ENCODE measurements at places on chromosomes 16 and 17.
A peak's percentile ranks its signal among the peaks of the same experiment; 100 is the strongest.

GRCh38 chr17:82351254-82351712 lies 7.8 kb upstream of the TEX19 start:
- DNase-seq: no peak

DNA sequence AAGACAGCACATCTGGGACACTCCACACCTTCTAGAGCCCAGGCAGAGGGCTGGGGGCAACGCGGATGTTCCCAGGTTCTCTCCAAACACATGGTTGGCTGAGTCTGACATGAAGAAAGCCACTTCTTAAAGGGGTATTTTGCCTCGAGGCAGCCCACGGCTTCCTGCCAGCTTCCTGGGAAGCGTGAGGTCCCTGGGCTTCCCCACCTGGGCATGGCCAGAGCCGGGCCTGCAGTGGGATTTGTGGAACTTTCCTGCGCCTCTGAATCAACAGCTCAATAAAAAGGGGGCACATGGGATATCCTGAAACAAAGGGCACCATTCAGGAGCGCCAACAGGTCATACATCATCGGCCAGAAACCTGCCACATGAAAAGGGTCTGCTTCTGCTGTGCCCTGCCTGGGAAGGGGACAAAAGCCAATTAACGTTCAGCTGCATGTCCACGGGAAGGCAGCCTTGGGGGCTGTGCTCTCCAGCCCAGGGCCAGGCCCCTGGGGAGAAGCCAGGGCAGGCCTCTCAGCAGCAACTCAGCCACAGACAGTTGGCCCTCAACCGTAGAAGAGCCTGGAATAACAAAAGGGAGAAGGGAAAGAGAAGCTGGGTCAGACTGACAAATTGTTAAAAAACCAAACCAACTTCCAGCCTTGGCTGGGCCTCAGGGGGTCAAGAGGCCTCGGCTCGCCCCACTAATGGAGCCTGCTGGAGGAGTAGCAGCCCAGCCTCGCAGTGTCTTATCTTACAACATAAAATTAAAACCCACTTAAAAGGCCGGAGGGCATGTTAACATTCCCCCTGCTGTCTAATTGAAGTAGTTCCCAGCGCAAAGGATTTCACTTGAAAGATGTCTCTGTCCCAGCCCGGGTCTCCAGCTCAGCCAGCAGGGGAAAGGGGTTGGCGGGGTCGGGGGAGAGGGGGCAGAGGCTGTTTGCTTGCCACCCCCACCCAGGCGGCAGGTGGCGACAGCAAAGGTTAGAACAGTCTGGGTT lies 34.2 kb downstream of the TBX4 start:
- DNase-seq: no peak

- no peak for DNase-seq
Observed at GRCh38 chr16:84650062-84650991, 2.0 kb downstream of the KLHL36 start.

DNA sequence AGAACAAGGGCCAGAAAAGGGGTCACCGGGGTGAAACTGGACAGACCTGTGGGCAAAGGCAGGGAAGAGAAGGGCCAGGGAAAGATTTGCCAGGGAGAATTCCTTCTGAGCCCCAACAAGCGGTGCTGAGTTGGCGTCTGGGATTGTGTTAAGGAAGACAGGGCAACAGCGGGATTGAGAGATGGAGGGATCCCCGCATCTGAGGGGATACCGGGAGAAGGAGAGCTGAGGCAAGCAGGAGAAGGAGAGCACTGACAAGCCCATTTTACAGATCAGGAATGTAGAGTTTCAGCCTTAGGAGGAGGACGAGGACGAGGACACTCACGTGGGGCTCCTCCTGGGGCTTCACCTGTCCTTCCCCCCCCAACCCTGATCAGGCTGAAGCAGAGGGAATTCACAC lies 998 bp upstream of the ABCC3 start:
- DNase-seq: no peak

DNA sequence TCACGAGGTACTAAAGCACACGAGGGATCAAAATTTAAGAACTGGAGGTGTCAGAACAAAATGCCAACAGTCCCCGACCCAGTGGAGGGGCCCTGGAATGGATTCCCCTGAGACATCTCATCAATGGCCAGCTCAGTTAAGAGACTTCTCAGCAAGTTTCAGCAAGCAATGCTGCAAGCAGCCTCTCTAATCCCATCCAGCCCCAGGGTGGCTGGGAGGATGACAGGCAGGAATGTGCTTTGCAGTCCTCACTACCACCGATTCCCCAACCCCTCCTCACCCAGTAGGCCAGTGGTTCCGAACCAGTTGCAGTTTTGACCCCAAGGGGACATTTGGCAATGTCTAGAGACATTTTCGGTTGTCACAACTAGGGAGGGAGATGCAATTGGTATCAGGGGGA lies 8.7 kb downstream of the GPRC5B start:
- DNase-seq: no peak

DNA sequence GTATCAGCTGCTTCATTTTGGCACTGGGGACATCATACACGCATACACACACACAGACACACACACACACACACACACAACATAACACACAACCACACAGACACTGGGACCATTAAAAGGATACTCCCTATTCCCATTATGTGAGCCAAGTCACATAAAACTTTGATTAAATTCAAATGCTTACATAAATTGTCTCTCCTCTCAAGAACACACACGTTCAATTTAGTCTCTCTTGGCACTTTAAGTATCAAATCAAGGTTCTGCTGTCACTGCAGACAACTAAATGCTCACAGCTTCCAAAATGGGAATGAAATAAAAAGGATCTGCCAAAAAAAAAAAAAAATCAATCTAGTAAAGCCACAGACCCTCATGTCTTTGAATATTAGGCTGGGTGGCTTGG lies 184.9 kb downstream of the RBFOX1 start:
- DNase-seq: no peak

DNA sequence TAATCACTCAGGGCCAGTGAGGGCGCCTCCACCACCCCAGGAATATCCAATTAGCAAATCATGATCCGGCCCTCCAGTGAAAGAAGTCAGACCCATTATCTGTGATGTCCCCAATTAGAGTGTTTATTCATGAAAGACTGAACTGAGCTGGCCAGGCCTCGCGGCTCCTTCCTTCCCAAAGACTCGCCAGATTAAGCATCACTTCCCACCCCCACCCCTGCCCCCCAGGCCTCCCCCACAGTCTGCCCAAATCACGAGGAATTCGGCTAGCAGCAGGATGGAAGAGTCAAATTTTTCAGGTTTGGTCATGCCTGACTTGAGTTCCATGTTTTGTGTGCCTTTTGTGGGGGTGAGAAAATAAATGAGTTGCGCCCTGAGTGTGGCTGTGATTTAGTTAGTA lies 298.4 kb upstream of the SALL1 start:
- no peak for DNase-seq

GRCh38 chr17:10518271-10519037 lies at the start of gene MYH1:
Gene MYH1, minus strand, starts transcription at chr17:10518542. Its CDS starts 1,900 bp downstream, at chr17:10516642.
- DNase-seq: no peak

GRCh38 chr17:48985436-48986245 lies 11.5 kb upstream of the IGF2BP1 start:
- DNase-seq: no peak

GRCh38 chr16:4273858-4274311 lies 1.1 kb upstream of the TFAP4 start:
- no peak for DNase-seq

GRCh38 chr17:2487306-2487705 lies 24.4 kb downstream of the METTL16 start:
- no peak for DNase-seq

DNA sequence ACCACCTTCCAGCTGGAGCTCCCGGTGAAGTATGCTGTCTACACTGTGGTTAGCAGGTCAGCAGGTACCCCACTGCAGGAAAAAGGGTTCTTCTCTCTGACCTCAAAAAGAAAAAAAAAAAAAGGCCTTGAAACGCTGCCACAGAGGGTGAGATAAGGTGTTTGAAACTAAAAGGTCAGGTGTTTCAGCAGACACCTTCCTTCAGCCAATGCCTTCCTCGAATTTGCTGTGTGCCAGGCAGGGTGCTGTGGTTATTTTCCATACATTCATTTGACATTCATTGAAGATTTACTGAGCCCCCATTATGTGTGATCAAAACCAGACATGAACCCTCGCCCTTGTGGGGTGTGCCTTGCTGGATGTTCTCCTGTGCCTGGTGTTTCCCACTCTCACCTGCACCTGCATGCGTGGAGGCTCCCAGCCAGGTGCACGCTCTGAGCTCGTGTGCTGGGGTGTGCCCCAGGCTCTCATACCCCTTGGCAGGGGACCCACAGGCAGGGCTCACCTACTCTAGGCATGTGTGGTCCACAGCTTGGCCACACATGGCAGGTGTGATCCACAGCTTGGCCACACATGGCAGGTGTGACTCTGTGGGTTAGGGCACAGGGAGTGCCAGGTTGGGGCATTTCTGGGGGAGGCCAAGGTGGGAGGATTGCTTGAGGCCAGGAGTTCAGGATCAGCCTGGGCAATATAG lies 15.8 kb upstream of the ITGAD start:
- DNase-seq: no peak

DNA sequence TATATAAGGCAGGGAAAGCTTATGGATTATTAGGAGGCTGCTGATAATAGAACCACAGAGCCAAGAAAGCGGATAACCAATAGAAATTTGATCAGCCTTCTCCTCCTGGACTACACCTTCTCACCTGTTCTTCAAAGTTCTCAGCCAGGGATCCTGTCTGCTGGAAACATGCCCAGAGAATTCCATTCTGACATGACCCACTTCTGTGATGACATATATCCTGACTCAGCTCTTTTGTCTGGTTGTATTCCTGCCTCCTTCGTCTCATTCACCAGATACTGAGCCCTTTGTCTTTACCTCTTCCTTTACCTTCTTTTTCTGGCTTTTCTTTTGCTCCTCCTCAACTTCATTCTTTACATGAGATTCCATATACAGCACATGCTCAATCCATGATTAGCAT lies 576.1 kb downstream of the CDH11 start:
- DNase-seq: no peak

DNA sequence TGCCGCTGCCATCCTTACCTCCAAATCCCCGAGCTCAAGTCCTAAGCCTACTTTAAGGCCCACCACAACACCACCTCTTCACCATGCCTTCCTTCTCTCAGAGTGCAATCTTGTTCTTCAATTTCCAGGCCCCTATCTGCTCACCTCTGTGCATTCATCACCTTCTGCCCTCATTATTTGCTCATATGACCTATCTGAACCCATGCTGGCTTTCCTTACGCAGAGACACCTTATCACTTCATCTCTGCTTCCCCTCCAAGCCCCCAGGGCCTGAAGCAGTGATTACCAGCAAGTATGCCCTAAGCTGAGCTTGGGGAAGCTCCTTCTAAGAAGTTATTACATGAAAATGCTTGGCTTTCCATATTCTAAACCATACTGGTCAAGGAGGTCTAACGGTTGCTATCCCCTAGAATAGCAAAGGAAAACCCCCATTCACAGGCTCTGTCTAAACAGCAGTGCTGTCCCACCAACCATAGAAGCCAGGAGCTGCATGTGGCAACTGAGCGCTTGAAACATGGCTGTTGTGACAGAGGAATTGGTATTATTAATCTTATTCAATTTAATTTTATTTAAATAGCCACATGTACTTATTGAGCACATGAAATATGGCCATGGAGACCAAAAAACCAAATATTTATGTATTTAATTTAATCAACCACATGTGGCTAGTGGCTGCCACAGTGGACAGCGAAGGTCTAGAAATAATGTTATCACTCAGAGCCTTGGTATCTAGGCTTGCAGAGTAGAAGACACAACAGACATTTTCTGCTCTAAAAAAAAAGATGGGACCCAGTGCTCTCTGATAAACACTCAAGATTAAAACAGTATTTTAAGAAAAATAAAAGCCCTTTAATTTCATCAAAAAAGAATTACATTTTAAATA lies 13.9 kb downstream of the USP7 start:
- DNase-seq: no peak

DNA sequence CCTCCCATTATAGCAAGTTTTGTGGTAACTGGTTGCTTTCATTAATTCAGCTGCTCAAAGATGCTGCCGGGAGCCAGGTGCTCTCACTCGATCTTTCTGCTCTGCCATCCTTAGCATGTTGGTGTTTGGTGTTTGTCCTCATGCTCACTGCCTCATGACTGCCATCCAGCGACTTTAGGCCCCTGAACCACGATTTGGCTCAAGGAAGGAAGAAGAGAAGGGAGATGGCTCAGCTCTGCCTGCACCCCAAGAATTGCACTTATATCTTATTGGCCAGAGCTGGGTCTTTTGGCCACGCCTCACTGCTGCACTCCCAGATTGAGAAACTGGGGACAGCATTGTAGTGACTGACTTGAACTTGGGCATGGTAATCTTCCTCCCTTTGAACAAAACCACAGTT lies 52.7 kb downstream of the ARSG start:
- DNase-seq: no peak

GRCh38 chr17:66275651-66276050 lies 26.8 kb upstream of the PRKCA start:
- DNase-seq: peak; percentile 21

GRCh38 chr16:48323783-48324775 lies 61.1 kb downstream of the SIAH1 start:
- no peak for DNase-seq

- peak; percentile 7 for DNase-seq
Observed at GRCh38 chr17:62892870-62893338, 73.1 kb upstream of the TANC2 start.

- no peak for DNase-seq
Observed at GRCh38 chr16:67828651-67829050, 13.5 kb upstream of the THAP11 start.

DNA sequence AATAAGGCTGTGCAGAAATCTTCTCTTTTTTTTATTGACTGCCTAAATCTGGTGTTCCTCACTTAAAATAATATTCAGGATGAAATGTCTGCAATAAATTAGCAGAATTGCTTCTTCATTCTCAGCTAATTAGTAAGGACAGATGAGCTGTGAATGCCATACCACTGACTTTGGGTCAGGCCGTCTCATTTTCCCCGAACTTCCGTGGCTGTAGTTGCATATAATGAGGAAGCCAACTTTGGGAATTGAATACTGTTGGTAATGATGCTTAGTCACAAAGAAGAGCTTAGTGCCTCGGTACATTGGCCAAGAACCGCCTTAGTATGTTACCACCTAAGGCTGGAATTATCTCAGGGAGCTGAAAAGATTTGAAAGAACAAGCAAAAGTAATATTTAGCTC lies 47.6 kb downstream of the NUP93 start:
- no peak for DNase-seq

GRCh38 chr17:78748048-78748729 lies 33.9 kb downstream of the CYTH1 start:
- peak; percentile 46 for DNase-seq

DNA sequence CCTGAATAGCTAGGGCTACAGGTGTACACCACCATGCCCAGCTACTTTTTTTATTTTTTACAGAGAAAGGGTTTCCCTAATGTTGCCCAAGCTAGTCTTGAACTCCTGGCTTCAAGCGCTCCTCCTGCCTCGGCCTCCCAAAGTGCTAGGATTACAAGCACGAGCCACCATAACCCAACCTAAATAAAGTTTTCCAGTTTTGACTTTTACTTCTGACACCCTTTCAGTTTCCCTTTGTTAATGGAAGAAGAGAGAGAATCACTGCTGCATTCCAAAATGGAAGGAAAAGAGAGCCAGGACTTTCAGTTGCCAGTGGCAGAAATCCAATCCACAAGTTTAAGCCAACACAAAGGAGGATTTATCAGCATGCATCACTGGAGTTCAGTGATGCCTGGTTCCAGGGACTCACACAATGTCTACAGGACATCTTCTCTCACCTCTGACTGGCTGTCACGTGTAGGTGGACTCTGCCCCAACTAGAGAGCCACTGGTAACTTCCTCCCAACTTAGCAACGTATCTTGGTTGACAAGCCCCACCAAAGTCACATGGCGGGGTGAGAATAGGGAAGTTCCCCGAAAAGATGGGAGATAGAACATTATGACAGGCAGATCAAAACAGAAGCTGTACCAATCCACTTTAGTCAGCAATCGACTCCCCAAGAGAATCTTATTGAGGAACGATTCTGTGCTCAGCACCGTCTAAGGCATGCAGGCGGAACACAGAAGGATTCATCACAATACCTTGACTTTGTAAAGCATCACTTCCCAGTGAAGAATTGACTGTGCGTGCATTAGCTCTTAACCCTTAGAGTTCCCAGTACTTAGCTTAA lies 46.5 kb downstream of the GAS7 start:
- DNase-seq: no peak

All from stimulated activated CD4-positive, alpha-beta T cell treated with anti-CD3 and anti-CD28 coated beads, TNF-alpha, amount 100 ng/mL, for 48 hours (primary cell).